CD4-positive, alpha-beta T cell treated with Interleukin-17A for 1 hour (primary cell): ENCODE measurements at places on chromosomes 7 and 10.

DNA sequence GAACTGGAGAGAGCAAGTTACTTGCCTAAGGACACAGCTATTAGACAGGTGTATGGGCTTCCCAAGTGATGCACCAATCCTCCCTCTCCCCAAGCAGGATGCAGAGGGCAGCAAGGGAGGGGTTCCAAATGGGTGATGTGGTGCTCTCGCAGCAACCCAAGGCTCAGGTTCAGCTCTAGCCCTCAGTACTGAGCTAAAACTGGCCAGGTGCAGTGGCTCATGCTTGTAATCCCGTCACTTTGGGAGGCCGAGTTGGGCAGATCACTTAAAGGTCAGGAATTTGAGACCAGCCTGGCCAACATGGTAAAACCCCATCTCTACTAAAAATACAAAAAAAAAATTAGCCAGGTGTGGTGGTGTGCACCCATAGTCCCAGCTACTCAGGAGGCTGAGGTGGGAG, 40.7 kb downstream of the GPRIN2 start:
- DNase-seq = no peak

DNA sequence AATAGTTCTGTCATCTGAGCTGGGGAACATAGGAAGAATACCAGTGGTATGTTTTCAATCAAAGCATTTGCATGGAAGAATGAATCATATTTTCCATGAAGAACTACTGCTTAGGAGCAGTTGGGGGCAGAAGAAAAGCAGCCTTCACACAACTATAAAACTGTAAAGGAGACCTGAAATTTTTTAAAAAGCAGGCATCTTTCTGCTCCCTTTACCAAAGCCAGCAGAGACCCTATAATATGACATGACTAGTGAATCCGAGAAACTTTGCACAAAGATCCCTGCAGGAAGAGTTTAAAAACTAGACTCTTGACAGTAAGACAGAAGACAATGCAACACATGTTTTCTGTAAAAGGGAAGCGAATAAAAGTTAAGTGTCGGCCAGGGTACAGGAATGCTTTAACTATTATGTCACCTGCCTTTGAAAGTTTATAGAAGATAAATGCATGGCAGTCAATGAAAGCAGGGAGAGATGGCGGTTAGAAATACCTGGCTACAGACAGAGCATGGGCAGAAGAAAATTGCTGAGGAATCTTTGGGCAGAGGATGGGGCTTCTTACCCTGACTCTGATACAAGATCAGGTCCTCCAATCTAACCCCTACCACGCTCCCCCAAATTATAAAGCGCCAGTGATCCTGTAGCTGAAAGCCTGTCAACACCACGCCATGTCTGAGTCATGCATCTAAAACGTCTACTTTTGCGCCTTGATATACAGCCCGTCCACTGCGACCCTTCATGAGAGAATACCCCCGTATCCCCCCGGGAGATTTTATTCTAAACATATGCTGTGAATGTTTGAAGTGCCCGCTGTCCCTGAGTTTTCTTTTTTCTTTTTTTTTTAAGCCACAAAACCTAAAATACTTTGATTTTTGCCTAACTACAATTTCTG, 93.1 kb downstream of the GLI3 start:
- DNase-seq = no peak

DNA sequence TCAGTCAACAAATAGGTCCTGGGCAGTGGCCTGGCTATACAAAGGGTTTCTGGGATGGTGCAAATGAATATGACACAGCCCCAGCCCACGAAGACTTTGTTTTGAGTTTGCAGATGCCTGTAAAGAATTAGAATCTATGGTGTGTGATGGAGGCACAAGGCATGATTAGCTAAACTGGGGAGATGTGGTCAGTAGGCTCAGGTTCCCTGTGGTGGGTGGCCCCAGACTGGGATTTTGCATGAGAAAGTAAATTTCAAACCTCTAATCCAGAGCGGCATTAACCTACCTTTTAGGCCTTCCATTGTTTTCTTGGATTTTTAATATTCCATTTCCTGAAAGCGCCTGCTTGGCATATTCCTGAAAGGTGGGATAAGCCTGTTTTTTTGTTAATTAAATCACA, 6.4 kb upstream of the CPA5 start:
- no peak for DNase-seq

DNA sequence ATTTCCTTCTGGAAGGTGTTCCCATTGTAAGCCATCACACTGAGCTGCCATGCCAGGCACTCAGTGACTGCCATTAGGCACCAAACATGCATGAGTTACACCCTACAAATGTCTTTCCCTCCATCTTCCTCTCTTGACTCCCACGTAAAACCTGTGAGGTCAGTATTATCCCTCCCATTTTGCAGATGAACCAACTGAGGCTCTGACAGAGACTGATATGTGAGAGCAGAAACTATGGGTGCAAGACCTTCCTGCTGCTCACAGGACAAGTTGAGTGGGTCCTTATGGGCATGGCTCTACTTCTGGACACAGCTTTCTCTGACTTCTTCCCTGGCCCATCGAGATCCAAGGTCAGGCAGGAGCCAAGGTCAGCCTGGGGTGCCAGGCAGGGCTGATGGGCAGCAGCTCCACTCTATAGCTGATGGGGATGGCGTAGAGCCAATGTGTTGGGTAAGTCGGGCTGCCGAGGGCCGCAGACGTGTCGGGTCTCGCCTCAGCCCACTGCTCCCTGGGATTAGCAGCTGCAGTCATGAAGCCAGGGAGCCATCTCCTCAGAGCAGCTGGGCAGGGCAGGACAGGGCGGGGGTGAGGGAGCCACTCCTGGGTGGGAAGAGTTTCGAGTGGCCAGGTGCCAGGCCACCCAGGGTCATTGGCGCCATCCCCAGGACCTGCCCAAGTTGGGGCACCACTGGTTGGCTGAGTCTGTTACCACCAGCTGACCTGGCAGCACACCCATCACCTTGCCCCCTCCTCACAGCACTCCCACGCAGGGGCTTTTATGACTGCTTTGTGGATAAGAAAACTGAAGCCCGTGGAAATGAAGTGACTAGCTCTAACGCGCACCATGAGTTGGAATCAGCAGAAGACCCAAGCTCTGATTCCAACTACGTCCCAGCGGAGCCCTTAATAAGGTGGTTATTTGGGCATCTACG, 117.8 kb upstream of the ZMIZ1 start:
- no peak for DNase-seq

DNA sequence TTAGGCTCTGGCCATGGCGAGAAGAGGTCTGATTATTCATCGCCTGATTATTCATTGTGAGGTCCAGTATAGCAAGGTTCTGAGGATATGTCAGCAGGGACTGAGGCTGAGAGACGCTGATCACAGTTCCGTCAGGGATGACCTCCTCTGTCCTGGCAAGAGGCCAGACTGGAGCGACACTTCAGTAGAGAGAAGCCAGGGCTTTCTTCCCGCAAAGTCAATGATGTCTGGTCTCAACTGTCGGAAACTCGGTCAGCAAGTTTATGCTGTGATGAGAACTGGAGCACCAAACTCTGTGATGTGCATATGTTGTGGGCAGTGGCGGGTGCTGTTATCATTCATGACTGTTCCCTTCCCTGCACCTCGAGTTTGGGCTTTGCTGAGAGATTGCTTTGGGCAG, 29.0 kb upstream of the GNA12 start:
- DNase-seq = no peak
